Stimulated activated CD4-positive, alpha-beta T cell treated with anti-CD3 and anti-CD28 coated beads, Interleukin-1b, Interleukin-23, amount 100 ng/mL, for 4 hours (primary cell): ENCODE measurements at places on chromosomes 12 and 14.

GRCh38 chr14:36510078-36510799 is 9.8 kb downstream of the NKX2-1 start:
- no peak for DNase-seq

DNA sequence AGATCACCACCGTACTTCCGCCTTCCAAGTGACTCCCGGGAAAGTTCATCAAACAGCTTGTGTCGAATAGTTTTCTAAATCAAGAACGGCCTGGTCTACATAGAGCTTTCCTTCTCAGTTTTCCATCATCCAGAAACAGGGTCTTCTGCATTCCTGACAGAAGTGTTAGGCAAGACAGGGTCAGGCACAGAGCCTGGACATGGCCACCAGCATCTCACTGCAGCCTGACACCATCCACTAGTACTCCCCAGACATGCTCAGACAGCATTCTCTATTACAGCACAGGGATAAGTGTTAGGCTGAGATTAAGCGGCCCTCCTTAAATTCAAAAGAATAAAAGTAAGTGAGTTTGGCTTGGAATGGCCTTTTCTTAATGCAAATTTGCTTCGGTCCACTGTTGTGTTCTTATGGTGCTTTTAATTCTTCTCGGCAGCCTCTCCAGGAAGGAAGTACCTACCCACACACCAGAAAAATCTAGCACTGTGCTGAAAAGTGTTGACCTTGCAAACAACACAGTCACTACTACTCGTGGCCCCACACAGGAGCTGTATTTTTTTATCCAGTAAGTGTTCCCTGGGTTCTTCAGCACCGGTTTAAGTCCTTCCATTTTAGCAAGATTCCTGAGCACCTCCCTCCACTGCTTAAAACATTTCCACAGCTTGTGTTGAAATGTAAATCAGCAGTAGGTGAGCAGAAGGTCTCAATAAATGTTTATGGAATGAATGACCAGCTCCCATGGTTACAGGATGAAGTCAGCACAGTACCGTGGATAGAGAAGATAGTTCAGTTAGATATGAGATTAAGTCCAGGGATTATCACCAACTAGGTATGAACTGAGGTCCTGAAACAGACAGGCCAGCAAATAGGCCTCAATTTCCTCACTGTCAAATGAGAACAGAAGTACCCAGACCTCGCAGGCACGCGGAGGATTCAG is 44.1 kb downstream of the SETD3 start:
- DNase-seq: no peak

DNA sequence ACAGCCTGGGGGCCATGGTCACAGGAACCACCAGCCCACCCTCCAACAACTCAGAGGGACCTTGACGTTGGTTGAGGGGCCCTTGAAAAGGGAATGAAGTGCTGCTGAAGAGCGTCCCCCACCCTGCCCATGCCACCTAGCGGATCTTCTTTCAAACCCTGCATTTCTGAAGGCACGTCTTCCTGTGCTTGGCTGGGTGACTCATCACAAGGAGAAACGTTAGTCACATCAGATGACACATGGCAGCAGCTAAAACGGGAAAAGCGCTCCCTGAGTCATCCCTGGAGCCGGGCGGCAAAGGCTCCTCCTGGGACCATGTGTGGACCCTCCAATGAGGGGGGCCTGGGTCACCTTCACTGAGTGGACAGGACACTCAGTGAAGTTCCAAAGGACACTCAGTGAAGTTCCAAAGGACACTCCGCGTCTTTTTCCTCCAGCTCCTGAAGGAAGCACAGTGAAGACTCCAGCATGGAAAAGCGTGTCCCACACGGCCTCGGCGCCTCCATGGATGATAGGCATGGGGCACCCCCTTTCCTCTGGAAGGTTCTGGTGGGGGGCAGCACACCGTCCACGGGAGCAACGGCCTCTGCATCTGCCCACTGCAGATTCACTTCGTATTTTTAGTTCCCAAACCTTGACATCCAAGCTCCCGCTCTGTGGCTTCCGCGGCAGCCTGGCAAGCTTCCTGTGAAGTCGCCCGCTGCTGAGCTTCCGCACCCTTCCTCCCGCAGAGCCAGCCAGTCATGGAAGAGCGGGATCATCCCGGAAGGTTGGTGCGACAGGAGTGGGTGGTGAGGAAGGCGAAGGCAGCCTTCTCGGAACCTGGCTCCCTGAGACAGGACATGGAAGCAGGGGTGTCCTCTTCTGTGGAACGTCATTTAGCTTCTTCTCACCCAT is 383.4 kb downstream of the VRK1 start:
- DNase-seq: peak; percentile 18

- DNase-seq: no peak
Observed at GRCh38 chr14:29757188-29757680, 170.4 kb downstream of the PRKD1 start.

DNA sequence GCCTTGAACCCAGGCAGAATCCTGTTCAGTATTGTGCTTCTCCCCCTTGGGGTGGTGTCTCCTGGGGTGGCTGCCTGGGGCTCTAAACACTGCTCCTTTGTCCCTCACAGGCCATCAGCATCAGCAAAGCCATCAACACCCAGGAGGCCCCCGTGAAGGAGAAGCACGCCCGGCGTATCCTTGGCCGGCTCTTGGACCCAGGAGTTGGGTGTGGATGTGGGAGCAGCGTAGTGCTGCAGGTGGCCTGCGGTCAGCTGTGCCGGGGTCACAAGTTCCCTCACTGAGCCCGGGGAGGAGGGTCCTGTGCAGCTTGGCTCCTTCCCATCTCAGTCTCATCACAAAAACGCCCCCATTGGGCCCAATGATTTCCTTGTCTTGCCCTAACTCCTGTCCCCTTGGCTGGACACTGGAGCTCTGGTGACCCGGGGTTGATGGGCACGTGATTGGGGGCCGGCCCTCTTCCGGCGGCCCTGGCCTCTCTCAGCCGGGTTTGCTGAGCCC is 12.7 kb downstream of the HIP1R start:
- DNase-seq: no peak

GRCh38 chr14:20733684-20734429 is 11.8 kb upstream of the EDDM3A start:
- no peak for DNase-seq

GRCh38 chr14:77039285-77040058 is 11.0 kb upstream of the IRF2BPL start:
- no peak for DNase-seq

GRCh38 chr12:111764120-111764821 is 2.5 kb upstream of the ALDH2 start:
- DNase-seq: no peak

DNA sequence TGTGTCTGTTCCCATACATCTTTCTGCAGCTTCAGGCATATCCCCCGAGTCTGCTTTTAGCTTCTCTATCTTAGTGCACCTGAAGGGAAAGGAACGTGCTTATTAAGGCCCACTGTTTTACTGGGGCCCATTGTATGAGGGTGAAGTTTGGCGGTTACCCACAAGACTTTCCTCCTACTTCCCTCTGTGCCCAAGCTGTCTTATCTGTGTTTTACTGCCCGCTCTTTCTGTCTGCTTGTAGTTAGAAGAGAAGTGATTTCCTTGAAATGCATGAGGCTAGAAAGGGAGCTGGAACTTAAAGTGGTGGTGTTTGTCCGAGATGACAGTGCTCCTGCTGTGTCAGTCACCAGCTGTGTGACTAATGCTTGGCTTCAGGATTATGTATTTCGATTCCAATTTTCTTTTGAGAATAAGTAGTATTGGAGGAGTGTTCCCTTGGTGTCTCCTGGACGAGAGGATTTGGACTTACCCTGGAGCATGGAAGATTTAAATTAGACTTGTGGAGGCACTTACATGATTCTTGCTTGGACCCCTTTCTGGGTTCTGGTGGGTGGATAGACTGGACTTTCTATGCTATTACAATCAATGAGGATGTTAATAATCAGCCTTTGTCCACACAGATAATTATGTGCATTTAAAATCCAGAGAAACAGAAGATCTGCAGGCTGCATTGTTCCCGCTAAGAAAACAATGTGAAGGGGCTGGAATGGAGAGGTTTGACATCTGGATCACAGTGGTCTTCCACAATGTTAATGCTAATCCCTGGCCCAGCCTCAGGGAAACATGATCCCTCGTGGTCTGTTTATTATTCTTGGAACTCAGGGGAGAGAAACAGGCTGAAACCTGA is 13.9 kb upstream of the KRT86 start:
- DNase-seq: no peak

DNA sequence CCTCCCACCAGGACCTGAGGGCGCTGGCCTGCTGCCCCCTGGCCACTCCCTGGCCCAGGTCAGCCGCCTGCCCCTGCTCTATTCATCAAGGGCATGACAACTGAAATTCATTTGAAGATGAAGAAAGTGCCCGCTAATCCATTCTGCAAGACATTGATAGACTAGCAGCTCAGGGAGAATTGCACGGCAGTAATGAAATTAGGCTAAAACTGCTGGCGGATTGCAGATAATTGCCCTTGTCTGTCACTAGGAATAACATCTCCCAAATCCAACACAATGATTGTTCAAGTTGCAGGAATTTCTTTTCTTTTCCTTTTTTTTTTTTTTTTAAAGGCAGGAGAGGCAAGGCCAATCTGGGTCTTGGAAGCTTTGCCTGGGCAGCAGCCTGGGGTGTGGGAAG is 44.5 kb downstream of the MVK start:
- DNase-seq: no peak

DNA sequence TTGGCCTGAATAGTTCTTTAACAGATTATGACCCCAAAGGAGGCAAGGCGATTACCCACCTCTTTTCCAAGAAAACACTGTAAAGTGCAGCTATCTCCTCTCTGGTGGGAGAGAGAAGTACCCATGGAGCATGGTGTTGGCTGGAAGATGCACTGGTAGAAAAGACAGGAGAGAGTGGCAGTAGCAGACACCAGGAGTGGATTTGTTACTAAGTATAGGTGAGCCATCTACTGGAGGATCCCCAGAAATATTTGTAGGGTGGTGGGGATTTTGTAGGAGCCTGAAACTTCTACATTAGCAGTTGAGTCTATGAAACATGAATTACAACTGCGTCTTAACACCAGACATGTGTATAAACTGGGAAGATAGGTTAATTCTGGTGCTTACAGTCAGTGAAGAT is 148.0 kb downstream of the SLC38A4 start:
- no peak for DNase-seq

- DNase-seq: no peak
Observed at GRCh38 chr14:102221026-102221425, 81.3 kb downstream of the WDR20 start.

GRCh38 chr14:99261912-99262787 is 9.8 kb downstream of the BCL11B start:
- no peak for DNase-seq
